Retinal pigment epithelial cell (primary cell): ENCODE measurements at places on chromosomes 7 and 10.
A peak's percentile ranks its signal among the peaks of the same experiment; 100 is the strongest.

GRCh38 chr7:106196460-106197021, 84.4 kb upstream of the SYPL1 start:
- DNase-seq = no peak

GRCh38 chr10:113023017-113023416, 73.0 kb downstream of the TCF7L2 start:
- DNase-seq = no peak

DNA sequence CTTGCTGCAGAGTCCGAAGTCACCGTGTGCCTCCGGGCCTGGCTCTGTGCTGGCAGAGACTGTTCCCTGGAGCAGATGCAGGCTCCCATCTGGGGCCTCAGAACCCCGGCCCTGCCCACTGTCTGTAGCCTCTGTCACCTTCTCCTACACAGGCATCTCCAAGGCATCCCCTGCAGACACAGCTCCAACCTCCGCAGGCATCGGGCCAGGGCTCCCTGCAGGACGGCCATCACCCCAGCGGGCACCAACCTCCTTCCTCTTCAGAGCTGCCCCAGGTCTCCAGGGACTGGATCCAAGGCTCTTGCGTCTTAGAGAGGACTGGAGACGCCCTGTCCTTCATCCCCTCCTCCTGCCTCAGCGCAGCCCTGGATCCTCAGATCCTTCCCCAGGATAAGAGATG, 69.9 kb upstream of the MYL10 start:
- DNase-seq = no peak

DNA sequence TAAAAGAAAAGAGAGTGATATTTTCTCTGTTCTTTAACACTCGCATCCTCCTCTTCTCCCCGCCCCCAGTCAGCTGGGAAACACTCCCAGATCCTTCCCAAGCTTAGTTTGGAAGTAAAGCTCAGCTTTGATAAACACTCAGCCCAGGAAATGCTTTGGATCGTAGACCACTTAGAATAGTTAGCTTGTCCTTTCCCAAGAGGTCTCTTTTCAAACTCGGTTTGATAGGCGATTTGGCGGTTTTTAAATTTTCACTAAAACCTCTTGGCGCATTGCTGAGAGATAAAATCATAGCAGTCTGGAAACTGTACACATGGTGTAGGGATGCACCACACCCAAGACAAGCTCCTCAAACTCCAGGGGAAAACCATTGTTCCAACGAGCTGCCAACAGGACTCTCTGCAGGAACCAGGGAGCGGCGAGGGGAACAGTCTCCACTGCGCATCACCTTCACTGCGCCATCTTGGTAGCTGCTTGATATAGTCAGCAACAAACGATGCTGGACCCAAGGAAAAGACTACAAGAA, 22.3 kb downstream of the SMURF1 start:
- no peak for DNase-seq

- DNase-seq = no peak
These were observed 6.8 kb downstream of the ARL5B start for GRCh38 chr10:18665815-18666558.

- DNase-seq = peak; percentile 91
These were observed at the start of gene ADK for GRCh38 chr10:74150990-74151878. Gene ADK (plus strand): TSS chr10:74151221. CDS start chr10:74151279, 58 bp downstream.

DNA sequence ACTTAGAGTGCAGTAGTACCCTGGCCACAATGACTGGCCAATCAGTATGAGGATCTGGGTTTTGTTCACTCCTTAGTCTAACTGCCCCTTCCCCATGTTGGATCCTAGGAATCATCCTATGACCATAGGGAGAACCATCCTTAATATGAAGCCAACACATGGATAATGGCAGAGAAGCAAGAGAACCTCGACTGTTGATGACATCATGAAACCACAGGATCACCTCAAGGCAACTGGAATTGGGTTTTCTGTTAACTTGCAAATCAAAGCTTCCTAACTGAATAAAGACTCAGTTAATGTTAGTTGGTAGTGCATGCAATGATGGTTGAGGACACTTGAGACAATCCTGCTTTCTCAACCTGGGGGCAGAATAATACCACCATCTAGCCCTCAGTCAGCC, 3.3 kb upstream of the PRXL2A start:
- DNase-seq = no peak

- DNase-seq = no peak
These were observed 97.6 kb downstream of the LYZL2 start for GRCh38 chr10:30531751-30532530.

DNA sequence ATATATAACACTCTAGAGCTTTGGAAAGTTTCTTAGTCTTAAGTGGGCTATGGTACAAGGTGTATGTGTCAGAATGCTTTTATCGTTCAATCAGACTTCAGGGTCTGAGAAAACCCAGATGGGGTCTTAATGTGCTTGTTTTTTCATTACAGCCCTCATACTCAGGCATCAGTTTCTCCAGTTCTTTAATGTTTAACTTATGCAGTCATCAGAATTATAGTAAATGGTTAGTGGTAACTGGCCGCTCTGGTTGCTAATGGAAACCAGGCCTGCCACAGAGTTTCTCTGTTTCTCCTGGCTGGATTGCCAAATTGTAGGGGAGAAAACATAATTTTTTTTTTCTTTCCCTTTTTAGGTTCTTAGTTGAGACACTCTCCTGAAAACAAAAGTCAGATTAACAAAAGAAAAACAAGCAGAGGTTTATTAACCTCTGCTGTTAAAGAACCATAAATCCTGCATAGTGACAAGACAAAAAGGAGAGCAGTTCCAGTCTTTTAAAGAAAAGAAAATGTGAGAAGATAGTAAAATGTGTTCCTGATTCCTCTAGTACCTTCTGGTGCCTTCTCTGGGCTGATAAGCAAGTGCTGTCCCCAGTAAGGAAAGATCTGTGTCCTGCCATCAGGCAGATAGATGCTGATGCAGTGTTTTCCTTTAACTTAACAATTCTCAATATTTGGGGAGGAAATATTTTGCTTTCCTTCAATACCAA, 21.5 kb upstream of the GHITM start:
- DNase-seq = no peak

GRCh38 chr10:50440489-50440888, 183.3 kb downstream of the SGMS1 start:
- DNase-seq = no peak

GRCh38 chr7:34342387-34342786, 315.6 kb upstream of the NPSR1 start:
- no peak for DNase-seq

DNA sequence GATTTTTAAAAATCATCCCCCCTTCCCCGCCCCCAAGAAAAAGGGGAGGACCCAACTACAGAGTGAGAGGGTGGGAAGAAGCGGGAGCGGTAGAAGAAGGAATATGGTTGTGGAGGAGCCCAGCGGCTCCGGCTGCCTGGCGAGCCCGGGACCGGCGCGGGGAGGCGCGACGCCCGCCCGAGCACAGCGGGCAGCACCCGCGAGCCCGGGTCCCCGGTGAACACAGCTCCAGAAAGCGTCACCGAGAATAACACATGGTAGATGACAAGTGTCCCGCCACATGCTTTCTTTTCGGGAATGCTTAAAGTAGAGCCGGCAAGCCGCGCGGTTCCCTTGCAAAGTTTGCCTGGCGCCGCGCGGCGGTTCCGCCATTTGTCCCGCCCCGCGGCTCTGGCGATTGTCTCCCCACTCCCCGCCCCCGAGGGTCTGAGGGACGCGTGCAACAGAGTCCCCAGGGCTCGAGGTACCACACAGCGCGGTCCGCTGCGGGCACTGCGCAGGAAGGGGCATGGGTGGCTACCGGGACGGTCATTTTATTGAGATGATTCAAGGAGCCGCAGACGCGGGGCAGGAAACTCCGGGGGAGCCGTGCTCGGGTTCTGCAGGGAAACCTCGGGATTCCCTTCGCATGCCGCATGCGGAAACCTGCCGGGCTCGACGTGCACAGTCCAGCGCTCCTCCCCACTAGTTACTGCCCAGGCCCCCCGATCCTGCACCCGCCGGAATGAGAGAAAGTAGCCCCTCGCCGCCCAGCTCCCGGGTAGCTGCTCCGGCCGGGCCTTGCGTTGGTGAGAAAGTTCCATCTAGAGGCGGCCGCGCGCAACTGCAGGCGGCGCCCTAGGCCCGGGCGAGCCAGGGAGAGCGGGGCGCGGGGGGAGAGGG, 781 bp upstream of the GRM8 start:
- no peak for DNase-seq

GRCh38 chr7:24729365-24730017, 27.8 kb downstream of the GSDME start:
- no peak for DNase-seq

DNA sequence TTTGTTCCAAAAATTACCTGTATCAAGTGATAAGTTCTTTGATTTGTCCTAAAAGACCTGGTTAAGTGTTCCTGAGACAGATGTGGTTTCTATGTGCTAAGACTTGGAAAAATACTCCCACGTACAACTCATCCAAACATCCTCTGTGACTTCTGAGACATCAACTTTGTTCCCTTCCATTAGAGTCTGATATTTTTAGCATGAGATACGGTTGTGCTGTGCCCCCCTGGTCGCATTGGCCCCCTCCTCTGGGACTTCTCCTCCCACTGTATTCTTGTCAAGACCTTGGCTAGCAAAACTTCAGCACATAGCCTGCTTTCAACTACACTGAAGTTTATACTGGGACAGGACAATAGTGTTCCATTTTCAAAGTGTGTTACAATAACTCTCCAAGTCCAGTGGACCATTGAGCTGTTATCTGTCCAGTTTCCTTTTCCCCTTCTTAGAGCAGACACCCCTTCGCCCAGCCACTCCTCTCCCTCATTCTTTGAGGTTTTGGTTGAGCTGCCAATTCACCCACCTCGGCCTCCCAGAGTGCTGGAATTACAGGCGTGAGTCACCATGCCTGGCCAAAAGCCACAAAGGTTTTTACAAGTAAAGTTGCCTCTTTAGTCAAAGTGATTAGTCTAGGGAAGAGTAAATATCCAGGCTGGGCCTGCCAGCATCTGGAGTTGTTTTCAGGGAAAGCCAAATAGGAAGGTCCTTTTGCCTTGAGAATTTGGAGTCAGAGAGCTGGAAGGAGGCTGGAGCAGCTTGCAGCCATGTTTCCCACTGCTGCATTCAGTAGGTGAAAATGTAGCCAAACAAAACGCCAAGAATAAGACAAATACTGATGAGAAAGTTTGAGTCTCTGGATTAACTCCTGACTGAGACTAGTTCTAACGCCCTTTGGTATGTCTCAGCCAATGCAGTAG, 17.8 kb upstream of the PDLIM1 start:
- DNase-seq = peak; percentile 87

- DNase-seq = no peak
These were observed 30.2 kb downstream of the ACADSB start for GRCh38 chr10:123038782-123039631.

DNA sequence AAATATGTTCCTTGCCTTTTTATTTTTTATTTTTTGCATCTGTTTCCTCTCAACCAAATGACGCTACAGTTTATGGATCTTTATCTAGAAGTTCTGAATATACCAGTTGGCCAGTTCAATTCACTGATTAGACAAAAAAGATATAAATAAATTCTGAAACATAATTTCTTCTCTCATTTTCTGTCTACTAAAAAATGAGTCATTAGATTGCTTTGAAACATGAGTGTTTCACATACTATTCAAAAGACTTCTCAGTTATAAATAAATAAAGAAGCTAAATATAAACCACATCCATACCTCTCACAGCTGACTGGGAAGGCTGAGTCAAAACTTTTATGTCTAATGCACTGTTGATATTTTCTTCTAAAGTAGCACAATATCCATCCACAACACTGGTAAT, 97.6 kb upstream of the GPR22 start:
- DNase-seq = no peak

GRCh38 chr10:86178401-86179152, 188.0 kb downstream of the GRID1 start:
- no peak for DNase-seq

DNA sequence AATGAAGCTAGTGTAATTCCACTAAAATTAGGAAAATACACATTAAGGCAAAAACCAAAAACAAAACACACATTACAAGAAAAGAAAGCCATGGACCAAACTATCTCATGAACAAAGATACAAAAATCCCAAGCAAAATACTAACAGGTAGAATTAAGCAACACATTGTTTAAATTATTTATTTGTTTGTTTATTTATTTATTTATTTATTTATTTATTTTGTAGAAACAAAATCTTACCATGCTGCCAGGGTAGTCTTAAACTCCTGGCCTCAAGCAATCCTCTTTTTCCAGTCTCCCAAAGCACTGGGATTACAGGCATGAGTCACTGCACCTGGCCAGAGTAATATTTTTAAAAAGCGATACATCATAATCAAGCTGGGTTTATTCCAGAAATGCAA, 6.8 kb upstream of the SLC29A3 start:
- DNase-seq = no peak

GRCh38 chr10:5549462-5550249, 24.9 kb downstream of the CALML3 start:
- DNase-seq = no peak

- no peak for DNase-seq
These were observed 58.9 kb downstream of the FAM53B start for GRCh38 chr10:124685261-124685660.

DNA sequence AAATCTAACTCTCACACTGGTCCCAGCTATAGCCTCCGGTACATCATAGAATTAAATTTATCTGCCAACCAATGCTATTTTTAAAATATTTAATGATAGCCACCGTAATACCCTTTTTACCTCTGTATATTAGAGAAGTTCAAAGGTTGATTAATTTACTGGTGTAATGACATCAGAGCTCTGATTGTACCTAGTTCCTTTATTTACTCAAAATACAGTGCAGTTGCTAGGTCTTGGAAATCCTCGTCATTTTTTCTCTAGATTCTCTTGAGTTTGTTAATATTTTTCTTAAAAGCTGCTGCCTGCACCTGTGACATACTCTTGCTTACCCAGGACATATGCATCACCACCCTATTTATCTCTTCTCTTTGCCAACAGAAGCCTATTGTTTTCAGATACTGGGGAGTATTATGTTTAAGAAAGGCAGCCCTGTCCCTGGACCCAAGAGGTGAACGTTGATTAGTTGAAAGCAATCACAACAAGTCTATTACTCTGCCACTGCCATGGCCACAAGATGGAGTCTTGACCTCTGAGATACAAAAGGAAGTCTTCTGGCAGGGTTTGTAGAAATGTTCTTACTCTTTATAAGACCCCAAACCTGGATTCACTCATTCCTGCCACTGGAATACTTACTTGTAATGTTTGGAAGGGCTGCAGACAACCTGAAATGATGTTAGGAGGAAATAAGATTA, 25.6 kb upstream of the TMEM26 start:
- DNase-seq = no peak

DNA sequence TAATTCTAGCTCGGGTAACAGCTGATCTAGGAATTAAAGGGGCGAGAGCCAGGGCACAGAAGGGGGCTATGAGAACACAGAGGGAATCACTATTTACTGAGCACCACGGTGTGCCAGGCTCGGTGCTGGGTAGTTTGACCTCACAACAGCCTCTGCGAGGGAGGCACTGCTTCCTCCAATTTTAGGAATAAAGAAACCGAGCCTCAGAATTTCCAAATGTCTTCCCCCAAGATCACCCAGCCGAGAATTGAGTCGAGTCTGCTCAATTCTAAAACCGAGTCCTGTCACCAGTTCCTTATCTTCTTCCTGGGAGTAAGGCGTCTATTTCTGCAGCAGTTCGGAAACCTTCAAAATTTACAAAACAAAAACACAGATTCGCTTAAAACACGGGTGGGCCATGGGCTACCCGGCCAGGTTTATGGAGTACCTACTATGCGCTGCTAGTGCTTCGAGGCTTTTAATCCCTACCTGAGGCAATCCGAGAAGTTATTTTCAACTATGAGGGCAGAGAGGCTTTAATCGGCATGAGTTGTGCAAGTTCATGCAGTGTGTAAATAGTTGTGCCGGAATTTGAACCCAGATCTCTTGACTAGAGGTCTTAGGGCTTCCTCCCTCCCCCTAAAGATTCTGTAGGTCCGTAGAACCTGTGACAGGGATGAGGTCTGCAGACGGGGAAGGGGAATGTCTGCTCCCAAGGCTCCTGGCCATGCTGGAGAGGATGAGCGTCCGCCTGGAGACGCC, 872 bp upstream of the HMX2 start:
- no peak for DNase-seq

GRCh38 chr10:70582793-70583668, 19.5 kb downstream of the PRF1 start:
- DNase-seq = no peak
